ENCODE measurements at places on chromosomes 1 and 21. TPM values are rescaled to one million over a fixed set of nuclear protein-coding genes. Genes with fewer than 3 reads are reported as not detected.

DNA sequence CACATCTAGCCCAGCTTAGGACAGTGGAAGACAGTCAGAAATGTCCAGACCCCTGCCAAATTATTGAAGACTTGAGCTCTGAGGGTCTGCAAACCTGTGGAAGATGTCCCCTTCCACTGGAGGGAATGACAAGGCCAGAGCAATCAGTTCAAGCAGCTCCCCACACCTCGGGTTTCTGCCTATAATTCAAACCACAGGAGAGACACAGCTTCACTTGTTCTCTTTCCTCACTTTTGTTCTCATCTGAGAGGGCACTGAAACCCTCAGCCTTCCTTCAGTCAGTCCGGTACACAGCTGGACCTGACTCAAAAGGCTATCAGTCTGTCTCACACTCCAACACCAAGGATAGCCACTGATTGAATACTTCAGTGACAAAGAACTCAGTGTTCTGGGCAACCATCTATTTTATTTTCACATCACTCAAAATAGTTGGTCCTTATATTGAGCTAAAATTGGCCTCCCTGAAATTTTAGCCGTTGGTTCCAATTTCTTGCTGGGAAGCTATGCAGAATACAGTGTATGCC, 70.1 kb downstream of the TENT5C start:
- no peaks in the 10 kb centered on the region for H3K27me3 ChIP-seq
- H3K4me3 ChIP-seq, result no peak overlapping the region
- no peaks in the 10 kb centered on the region for H3K36me3 ChIP-seq
- no peak overlapping the region for H3K27ac ChIP-seq

OR2L2 gene
- 0.14 TPM for polyA plus RNA-seq

MAEL gene
- polyA plus RNA-seq, result 0.57 TPM

GRCh38 chr21:24870633-24871032, 736.6 kb downstream of the MRPL39 start:
- H3K27me3 ChIP-seq, result no peaks in the 10 kb centered on the region
- H3K4me1 ChIP-seq, result no peaks in the 10 kb centered on the region
- H3K4me3 ChIP-seq, result no peak overlapping the region
- no peak for DNase-seq
- no peaks in the 10 kb centered on the region for H3K36me3 ChIP-seq

PLPPR4 gene
- polyA plus RNA-seq, result 0.30 TPM

ANKRD35 gene
- polyA plus RNA-seq, result 2.7 TPM

DNA sequence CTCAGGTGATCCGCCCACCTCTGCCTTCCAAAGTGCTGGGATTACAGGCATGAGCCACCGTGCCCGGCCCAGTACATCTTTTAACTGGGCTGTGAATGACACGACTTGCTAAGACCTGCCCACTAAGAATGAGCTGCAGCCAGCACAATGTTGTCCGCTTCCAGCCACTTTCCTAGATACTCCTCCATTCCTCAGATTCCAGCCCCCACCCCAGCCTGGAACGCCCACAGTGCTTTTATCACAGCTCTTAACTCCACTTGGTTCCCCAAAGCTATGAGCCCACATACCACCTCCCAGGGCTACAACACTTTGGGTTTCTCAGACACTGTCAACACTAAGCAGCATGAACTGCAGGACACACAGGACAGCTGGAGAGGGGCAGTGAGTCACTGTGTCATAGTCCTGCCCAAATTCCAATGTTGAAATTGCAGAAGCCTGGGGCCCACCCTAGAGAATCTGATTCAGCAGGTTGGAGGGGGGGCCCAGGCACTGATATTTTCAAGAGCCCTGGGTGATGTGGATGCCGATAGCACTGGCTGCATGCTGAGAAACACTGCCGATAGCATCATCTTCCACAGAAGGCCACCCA, 58.0 kb downstream of the ACBD3 start:
- H3K4me1 ChIP-seq, result no peaks in the 10 kb centered on the region
- DNase-seq, result no peak
- no peaks in the 10 kb centered on the region for H3K27me3 ChIP-seq
- H3K4me3 ChIP-seq, result no peak overlapping the region

DNA sequence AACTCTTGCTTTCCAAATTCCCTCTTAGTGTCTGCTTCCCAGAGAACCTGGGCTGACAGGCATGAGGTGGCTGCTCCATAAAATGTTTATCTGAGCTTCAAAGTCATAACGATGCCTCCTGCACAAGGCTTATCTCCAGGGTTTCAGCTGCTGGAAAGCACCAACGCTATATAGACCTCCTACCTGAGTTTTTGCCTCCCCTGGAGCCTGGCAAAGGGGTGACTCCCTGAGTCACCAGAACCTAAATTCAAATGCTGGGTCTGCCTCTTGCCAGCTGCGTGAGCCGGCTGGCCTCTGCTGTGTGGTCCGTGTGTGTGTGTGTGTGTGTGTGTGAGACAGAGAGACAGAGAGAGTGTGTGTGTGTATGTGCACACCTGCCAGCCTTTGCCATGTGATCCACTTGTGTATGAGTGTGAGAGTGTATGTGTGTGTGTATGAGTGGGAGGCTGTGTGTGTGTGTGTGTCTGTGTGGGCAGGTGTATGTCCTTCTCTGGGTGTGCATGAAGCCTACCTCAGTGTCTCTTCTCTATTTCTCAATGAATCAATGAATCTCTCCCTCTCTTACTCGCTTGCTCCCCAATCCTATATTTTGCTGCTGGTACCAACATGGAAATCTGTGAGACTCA, 714.9 kb downstream of the MATN1 start:
- no peaks in the 10 kb centered on the region for H3K27me3 ChIP-seq
- H3K36me3 ChIP-seq, result no peaks in the 10 kb centered on the region
- DNase-seq, result no peak
- no peak overlapping the region for H3K27ac ChIP-seq

- no peak for DNase-seq
- no peak overlapping the region for H3K4me3 ChIP-seq
- no peaks in the 10 kb centered on the region for H3K4me1 ChIP-seq
- no peak overlapping the region for H3K27ac ChIP-seq
Observed at GRCh38 chr1:79496129-79496528, 489.6 kb upstream of the ADGRL4 start.

DNA sequence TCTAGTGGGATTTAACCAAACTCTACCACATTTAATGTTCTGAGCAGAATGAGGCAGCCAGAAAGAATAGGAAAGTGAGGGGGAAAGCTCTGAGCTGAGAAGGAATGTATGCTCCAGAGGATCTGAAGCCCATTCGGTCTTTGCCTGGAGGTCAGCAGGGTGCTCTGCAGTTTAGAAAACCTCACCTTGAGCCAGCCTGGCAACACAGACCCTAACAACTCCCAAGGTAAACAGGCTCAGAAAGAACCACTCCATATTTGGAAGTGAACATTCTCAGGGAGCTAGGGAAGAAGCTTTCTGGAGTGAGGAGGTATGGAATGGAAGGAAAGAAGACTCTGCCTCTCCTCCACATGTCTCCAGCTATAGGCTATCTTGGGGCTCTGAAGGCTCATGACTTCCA, 398.8 kb downstream of the SEC16B start:
- no peak overlapping the region for H3K27ac ChIP-seq
- no peaks in the 10 kb centered on the region for H3K27me3 ChIP-seq
- no peak overlapping the region for H3K4me3 ChIP-seq
- no peaks in the 10 kb centered on the region for H3K36me3 ChIP-seq
- no peak for DNase-seq

NES gene
- polyA plus RNA-seq, result 3.3 TPM

GRCh38 chr1:213050745-213051126, 305 bp upstream of the RPS6KC1 start:
- H3K36me3 ChIP-seq, result no peaks in the 10 kb centered on the region
- no peaks in the 10 kb centered on the region for H3K27me3 ChIP-seq
- no peak for DNase-seq
- H3K27ac ChIP-seq, result peak overlapping the region; percentile 0
- H3K4me1 ChIP-seq, result peaks cover 6% of the 10 kb centered on the region
- H3K4me3 ChIP-seq, result peak overlapping the region; percentile 90
